ENCODE measurements at places on chromosomes 5 and 9. TPM values are rescaled to one million over a fixed set of nuclear protein-coding genes. Genes with fewer than 3 reads are reported as not detected.

The LTC4S gene
- 0.43 TPM for total RNA-seq

The GEMIN5 gene
- total RNA-seq = 42.4 TPM

The CANX gene
- 932 TPM for total RNA-seq

The ABHD17B gene
- 34.0 TPM for total RNA-seq

The AK8 gene
- total RNA-seq = 0.13 TPM

The MLANA gene
- not detected for total RNA-seq

The FOXD4 gene
- 0.27 TPM for total RNA-seq

The PNPLA7 gene
- total RNA-seq = 0.22 TPM

The LVRN gene
- total RNA-seq = 0.07 TPM

The CDHR2 gene
- not detected for total RNA-seq

The CMYA5 gene
- 0.13 TPM for total RNA-seq

The PCDHGA5 gene
- total RNA-seq = 0.72 TPM

The NME5 gene
- total RNA-seq = 1.1 TPM

The C5orf52 gene
- not detected for total RNA-seq

The PCDHA2 gene
- under 0.01 TPM for total RNA-seq

The CER1 gene
- total RNA-seq = not detected

The TSSK1B gene
- not detected for total RNA-seq

The ESM1 gene
- 411 TPM for total RNA-seq

The C1QTNF2 gene
- total RNA-seq = not detected

The IL13 gene
- not detected for total RNA-seq

The BAAT gene
- total RNA-seq = 0.07 TPM

The TSLP gene
- 0.53 TPM for total RNA-seq

The CCDC112 gene
- 18.6 TPM for total RNA-seq

The C9 gene
- 0.13 TPM for total RNA-seq

The C9orf43 gene
- 1.0 TPM for total RNA-seq

The FAM120A gene
- 193 TPM for total RNA-seq

The INSL4 gene
- not detected for total RNA-seq

The PCDHGA12 gene
- total RNA-seq = 10.8 TPM

The PIGO gene
- 10.8 TPM for total RNA-seq

The LECT2 gene
- not detected for total RNA-seq

The DNAH5 gene
- total RNA-seq = 0.13 TPM

The SMIM33 gene
- 0.13 TPM for total RNA-seq

The CORO2A gene
- 0.40 TPM for total RNA-seq

The CDKN2B gene
- total RNA-seq = 4.7 TPM

The SLC2A8 gene
- total RNA-seq = 7.6 TPM

The AGXT2 gene
- not detected for total RNA-seq

The FGF10 gene
- not detected for total RNA-seq

The KIF12 gene
- total RNA-seq = 0.22 TPM
